ENCODE measurements at places on chromosomes 2 and 18. TPM values are rescaled to one million over a fixed set of nuclear protein-coding genes. Genes with fewer than 3 reads are reported as not detected.

CSRNP3 gene
- total RNA-seq, result 8.5 TPM

SMAD7 gene
- total RNA-seq, result 53.3 TPM

FEV gene
- total RNA-seq, result not detected

GCFC2 gene
- total RNA-seq, result 28.7 TPM

ZSWIM2 gene
- total RNA-seq, result not detected

DPP4 gene
- total RNA-seq, result 0.46 TPM

IL37 gene
- not detected for total RNA-seq

VAMP5 gene
- 15.8 TPM for total RNA-seq

GAL3ST2 gene
- total RNA-seq, result 0.77 TPM

AGPS gene
- 76.8 TPM for total RNA-seq
